ENCODE measurements at places on chromosomes 1 and 21.

DNA sequence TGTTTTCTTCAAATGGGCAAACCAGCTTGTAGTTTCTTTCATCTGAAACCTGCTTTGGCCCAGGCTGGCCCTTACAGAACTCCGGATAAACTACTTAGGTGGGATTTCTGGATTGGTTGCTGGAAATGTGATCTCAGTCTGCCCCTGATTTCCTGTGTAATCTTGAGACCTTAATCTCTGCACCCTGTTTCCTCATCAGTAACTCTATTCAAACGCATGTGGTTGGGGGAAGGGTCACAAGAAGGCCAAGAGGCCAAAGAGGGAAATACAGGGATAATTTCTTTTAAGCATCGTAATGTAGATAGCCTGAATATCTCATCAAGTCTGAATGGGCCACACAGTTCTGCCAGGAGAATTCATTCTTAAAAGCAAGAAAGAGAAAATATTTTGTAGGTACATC lies 483.6 kb downstream of the LTN1 start:
- DNase-seq, result no peak

DNA sequence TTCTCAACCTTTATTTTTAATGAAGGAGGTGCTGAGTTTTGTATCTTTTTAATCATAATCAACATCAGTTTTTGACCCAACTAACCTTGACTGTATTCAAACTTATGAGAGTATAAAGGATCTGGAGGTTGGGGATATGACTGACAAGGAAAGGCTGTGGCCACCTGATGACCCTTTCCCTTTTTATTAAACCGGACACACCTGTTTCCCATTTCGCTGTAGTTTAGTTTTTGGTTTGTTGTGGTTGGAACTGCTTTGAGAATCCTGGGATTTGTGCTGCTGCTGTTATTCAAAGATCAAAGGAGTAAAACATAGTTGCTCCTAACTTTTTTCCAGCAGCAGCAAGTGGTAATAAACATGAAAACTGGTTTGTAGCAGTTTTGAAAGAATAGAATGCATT lies 12.4 kb downstream of the PRPF38A start:
- DNase-seq, result no peak

GRCh38 chr1:95312181-95312580 lies 78.2 kb downstream of the RWDD3 start:
- DNase-seq, result no peak

DNA sequence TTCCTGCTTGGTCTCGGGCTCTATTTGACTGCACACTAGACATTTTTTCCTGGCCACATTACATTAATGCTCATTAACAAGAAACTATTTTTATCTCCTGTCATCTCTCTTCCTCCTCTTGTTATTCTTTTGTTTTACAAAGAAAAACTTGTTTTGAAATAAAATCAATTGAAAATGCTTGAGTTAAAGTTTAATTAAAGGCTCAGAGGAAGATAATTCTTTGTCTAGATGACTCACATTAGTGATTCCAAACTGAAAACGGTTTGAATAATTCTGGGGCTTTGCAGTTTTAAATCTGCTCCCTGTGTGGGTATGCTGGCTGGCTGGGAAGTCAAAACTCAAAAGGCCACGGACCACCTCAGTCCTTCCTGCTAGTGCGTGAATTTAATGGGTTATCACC lies 29.6 kb downstream of the RGS5 start:
- DNase-seq, result no peak

DNA sequence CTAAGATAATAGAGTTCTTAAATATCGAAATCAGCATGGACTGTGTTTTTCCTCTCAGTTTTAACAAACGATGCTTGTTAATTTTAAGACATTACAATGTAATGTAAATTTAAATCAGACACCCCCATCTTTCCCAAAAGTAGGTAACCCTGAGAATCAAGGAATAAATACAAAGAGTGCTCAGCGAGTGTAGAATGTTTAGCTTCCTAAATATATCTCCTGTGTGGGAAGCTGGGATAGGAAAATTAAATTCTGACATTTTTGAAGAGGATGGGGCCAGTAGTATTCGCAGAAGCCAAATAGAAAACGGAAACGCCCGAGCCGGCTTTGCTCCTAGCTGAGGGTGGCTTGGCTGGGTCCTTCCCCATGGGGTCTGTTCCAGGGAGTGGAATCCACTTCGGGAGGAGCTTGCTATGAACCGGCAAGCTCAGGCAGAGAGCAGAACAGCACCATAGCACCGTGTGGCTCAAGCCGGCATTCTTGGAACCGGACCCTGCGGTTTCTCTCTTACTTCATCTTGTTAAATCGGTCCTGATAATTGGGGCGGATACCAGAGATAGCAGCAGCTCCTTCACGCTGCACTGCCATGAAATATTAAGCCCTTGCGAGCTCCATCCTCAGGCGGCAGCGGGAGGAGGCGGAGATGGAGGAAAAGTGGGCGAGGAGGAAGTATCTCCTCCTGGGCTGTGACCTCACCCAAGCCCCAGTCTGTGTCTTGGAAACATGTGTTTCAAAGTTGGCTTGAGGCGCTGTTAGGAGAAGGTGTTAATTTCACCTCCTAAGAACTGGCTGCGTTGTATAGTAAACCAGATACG lies 24.9 kb downstream of the MAP3K7CL start:
- DNase-seq, result no peak

- no peak for DNase-seq
Measured at GRCh38 chr1:184329245-184329953, 57.4 kb upstream of the C1orf21 start.

- DNase-seq, result no peak
Measured at GRCh38 chr1:54007613-54008012, 10.4 kb downstream of the LDLRAD1 start.

DNA sequence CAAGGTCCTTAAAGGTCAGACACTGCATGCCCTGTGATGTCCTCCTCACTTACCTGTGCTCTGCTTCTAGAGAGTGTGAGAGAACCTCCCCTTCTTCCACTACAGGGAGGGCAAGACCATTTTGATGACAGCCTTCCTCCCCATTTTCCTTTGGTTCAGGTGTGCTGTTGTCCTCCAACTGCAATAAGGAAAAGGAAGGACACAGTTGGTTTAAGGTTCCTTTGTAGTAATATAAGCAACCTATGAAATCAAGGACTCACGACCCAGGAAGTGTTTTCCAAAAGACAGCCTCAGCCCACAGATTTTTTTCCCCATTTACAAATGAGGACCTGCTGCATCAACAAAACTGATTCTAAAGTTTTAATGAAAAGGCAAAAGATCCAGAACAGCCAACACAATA lies 6.6 kb upstream of the CCDC17 start:
- DNase-seq, result no peak

- peak; percentile 71 for DNase-seq
Measured at GRCh38 chr1:15849775-15850324, 2.3 kb downstream of the SPEN start.

DNA sequence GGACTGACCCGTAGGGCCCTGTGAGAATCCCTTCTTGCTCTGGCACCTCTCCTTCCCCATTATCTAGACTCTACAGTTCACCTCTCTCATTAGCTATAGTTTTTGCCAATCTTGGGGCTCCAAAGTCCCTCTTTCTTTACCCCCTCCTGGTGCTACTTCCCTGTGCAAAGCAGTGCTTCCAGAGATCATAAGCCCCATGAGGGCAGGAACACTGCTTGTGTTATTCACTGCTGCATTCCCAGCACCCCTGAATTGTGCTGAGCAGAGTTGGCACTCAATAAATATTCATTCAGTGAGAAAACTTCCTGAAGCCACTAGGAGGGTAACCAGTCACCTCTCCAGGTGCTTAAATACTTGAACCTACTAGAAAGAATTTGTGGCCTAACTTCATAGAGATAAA lies 2.1 kb upstream of the H3-3A start:
- DNase-seq, result no peak

DNA sequence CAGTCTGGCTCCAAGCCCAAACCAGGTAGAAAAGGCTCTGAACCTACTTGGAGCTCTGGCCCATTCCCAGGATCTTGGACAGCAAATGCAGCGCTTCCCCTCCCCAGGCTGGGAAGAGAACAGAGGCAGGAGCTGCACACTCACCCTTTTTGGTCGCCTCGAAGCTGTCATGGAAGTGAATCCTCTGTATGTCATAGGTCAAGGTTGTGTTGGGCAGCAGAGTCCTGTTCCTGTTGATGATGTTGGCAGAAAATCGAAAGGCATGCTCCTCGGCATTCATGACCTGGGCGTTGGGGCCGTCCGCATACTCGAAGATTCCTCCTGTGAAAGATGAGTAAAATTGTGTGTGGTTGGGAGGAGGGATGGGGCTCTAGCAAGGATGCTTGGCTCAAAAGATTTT lies 143.5 kb downstream of the GRIK3 start:
- DNase-seq, result no peak

- no peak for DNase-seq
Measured at GRCh38 chr1:119477710-119478109, 29.3 kb upstream of the HSD3B1 start.

DNA sequence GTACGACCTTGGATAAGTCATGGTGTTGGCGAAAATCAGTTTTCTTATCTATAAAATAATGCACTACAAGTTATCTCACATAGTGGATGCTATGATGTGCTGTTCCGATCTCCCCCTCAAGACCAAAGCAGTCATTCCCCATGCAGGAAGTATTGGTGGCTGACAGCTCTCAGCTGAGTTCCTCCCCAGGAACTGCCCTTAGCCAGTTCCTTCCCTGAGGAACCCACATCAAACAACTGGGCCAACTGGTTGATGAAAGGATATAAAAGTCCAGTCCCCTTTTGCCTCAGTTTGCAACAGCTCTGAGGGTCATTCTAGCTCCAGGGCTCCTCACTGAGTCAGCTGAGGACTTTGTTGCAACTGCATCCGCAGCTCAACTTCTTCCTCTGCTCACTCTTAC lies 16.1 kb upstream of the SLAMF1 start:
- no peak for DNase-seq

GRCh38 chr21:36591326-36591970 lies 107.5 kb upstream of the SIM2 start:
- DNase-seq, result no peak

DNA sequence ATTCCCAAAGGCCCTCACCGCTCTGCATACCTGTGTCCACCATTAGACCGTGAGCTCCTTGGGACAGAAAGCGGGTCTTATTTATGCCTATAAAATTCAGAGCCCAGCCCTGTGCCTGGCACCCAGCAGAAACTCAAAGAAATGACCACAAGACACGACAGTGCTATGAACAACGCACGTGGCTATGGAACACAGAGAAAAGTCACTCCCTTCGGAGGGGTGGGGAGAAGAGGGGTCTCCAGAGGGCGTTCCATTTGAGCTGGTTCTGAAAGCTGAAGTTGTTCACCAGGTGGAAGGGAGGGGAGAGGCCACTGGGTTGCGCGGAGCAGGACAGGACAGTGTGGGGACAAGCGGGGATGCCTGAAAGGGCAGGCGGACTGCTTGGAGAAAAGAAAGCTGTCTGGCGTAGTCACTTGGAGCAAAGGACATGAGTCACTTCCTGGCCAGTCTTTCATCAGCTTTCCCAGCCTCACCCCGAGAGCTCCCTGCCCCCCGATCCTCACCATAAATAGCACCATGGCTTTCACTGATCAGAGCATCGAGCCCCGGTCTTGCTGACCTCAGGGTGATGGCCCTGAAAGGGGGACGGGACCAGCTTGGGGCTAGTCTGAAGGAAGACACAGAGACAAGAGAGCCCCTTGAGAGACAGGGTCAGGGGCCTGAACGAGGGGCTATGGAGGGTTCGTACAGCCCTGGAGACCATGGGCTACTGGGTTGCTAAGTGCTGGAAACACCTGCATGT lies 28.5 kb downstream of the ECE1 start:
- DNase-seq, result no peak

DNA sequence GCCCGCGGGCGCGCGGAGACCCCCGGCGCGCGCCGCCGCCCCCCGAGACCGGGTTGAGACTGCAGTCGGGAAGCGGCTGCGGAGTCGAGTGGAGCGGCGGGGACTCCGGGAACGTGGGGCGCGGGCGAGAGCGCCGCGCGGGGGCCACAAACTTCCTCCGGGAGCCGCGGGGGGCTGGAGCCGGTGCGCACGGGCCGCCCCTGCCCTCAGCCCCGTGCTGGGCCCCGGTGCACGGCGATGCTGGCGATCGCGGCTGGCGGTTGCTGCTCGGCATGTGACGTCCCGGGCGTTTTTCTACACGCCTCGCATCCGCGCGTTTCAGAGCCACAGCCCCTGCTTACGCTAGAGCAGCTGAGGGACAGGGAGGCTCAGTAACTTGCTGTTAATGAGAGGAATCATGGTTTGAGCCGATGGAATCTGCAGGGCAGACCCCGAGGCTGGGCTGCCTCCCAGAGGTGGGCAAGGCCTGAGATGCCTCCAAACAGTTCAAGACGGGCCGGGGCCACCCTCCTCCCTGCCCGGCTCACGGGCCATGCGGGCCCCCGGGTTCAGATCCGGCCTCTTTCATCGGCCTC lies 520 bp downstream of the TMEM201 start:
- DNase-seq, result no peak

GRCh38 chr1:149936170-149936991 lies at the start of gene MTMR11:
Gene MTMR11 (minus strand): TSS chr1:149936879. CDS start chr1:149936647, 232 bp downstream.
- DNase-seq, result no peak

GRCh38 chr1:115649964-115650363 lies 8.2 kb downstream of the VANGL1 start:
- no peak for DNase-seq

GRCh38 chr21:44955798-44956175 lies 16.0 kb downstream of the SLX9 start:
- no peak for DNase-seq

DNA sequence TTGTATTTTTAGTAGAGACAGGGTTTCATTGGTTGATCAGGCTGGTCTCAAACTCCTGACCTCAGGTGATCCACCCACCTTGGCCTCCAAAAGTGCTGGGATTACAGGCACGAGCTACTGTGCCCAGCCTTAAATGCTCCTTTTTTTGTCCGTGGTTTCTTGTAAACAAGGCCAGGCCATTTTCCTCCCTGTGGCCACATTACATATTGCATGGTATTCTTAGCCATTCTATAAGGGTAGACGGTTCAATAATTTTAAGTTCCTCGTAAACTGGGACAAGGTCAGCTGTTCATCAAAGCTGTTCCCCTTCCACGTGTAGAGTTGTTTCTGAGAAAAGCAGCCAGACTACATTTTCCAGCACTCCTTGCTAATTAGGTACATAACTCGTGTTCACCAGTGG lies 10.3 kb upstream of the LUZP1 start:
- DNase-seq, result no peak

- DNase-seq, result no peak
Measured at GRCh38 chr21:27595716-27596115, 628.8 kb upstream of the ADAMTS5 start.
